Central memory CD8-positive, alpha-beta T cell (primary cell): ENCODE measurements at places on chromosomes 7 and 10.

- DNase-seq: no peak
Measured at GRCh38 chr10:129756912-129757901, 206.9 kb downstream of the EBF3 start.

GRCh38 chr7:129721068-129721467 is 109.5 kb downstream of the NRF1 start:
- DNase-seq: no peak

- no peak for DNase-seq
Measured at GRCh38 chr10:84366041-84366440, 37.7 kb downstream of the CCSER2 start.

DNA sequence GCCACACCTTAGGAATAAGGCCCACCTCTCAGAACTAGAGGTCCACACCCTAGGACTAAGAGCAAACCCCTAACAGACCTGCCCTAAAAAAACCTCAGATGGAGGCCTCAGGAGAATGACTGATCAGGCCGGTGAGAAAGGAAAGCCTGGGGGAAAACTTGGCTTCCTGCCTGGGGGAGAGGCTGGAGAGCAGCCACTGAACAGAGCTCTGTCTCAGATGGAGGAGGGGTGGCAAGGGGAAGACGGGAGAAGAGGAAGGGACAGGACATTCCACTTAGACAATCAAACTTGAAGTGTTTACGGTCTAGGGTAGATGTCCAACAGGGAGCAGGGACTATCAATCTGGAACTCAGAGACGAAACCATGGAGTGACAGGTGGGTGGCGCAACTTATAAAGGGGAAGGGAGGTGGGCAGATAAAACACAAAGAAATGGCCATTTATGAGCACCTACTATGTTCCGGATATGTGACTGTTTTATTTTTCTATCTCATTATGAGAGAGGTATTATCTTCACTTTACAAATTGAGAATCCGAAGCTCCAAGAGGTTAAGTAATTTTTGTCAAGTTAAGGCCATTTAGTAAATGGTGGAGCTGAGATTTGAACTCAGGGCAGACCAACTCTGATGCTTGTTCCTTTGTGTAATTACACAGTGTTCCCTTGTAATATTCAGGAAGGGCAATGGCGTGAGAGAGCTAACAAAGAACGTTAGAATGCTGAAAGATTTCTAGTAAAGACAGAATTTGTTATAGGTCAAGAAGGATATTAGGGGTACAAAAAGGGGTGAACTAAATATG is 82.6 kb downstream of the DNMBP start:
- no peak for DNase-seq

DNA sequence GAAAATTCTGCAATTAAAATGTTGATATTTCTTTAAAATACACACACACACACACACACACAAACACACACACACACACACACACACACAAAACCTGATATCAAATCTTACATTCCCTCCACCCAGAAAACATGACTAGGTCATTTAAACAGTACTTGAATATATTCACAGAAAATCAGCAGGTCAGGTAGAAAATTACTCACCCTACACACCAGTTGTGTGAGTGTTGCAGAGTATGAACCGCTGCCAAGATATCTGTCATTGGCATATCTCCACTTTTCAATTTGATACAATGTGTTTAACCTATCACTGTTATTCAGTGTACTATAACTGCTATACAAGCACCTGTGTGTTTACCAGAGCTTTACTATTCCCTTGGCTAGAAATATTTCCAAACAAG is 283.6 kb upstream of the LRRTM3 start:
- no peak for DNase-seq

DNA sequence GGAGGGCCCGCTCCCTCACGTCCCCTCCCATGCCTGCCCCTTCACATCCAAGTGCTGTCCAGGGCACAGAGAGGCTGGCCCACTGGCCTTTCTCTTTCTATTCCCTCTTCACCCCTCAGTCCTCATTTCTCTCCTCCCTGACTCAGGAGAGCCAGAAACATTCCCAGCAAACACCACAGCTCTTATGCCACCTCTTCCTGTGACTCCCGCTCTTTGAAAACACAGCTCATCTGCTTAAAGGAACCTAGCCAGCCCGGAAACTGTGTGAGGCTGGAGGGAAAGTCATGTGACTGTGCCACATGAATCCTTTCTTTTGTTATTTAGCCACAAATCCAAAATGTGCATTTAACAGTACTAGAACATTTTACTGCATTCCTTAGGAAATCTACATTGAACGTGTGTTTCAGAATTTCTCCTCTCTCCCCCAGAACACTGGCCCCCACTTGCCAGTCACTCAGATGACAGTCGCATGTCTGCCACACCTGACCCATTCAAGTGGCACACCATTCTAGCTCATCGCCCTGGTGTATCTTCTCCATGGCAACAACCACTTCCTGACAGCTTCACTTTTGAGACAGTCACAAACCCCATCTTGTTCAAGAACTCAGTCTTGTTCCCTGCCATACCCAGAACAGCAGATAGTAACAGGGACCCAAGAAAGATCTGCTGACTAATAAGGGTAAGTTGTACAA is 42.8 kb downstream of the GRB10 start:
- DNase-seq: peak; percentile 46

- no peak for DNase-seq
Measured at GRCh38 chr10:70139151-70139996, 6.7 kb upstream of the AIFM2 start.

GRCh38 chr7:27992755-27993493 is 187.7 kb downstream of the JAZF1 start:
- no peak for DNase-seq

GRCh38 chr10:126124668-126125349 is 228.4 kb downstream of the FANK1 start:
- no peak for DNase-seq

GRCh38 chr7:152341914-152342236 is 93.9 kb downstream of the KMT2C start:
- no peak for DNase-seq
